ENCODE measurements at places on chromosomes 6 and 20.

DNA sequence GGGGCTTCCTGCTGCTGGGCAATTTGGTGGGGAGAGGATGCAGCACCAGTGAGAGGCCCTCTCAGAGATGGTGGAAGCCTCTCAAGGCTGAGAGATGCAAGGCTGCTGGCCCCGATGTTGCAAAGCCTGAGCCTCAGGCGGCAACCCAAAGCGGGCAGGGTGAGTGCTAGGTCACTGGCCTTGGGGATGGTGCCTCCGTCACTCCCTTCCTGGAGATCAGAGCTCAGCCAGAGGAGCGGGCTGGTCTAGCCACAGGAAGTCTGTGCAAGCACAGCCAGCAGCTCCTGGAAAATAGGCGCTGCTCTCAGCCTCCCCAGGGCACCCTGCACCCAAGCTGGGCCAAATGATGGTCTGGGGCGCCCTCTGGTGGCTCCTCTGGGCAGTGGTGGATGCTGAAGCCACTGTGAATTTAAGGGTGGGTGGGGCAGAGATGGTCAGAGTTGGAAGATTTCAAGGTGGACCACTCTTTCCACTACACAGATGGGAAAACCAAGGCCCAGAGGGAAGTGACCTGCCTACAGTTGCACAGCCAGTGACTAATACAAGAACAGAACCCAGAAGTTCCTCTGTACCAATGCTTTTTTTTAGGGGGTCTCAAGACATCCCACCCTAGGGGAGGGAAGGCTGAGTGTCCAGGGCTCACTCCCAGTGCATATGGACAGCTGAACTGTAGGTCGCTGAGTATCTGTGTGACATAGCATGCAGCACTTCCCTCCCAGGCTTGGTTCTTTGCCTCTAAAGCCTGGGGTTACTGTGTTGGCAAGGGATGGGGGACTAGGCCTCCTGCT, 20.8 kb downstream of the C20orf203 start:
- peak; percentile 86 for DNase-seq

GRCh38 chr20:3447321-3447720, 23.5 kb upstream of the ATRN start:
- DNase-seq = no peak

- DNase-seq = no peak
Observed at GRCh38 chr6:150745896-150746295, 119.6 kb upstream of the MTHFD1L start.

DNA sequence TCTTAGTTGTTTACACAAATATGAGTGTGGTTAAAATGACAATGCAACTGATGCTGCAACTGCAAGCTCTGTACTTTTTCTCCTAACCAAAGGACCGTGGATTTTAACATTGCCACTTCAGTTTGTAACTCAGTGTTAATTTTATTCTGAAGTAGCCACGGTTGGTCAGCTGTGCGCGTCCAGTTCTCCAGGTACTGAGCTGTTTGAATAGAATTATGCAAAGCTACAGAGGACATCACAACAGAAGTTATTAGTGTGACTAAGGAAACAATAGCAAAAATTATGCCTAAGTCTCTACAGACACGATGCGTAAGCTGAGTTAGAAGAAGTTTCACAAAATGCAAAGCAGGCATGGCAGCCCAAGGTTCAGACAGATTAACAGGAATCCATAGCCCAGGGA, 4.4 kb upstream of the ABHD12 start:
- no peak for DNase-seq

DNA sequence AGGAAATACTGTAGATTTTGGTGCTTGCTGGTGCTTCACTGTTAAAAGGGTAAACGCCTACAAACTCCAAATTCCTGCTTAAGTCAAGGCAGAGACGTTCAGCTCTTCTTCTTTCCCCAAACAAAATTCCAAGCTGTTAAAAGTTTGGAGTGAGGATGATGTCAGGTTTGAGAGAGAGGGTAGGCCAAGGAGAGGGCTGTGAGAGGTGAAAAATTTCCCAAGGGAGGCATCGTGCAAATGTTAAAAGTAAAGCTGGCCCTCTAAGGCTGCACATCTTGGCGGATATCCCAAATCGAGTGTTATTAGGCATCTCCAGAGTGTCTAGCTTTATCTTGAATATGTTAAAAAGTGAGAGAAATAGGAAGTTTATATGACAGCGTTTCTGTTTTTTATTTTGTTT, 651.8 kb downstream of the QKI start:
- DNase-seq = no peak

DNA sequence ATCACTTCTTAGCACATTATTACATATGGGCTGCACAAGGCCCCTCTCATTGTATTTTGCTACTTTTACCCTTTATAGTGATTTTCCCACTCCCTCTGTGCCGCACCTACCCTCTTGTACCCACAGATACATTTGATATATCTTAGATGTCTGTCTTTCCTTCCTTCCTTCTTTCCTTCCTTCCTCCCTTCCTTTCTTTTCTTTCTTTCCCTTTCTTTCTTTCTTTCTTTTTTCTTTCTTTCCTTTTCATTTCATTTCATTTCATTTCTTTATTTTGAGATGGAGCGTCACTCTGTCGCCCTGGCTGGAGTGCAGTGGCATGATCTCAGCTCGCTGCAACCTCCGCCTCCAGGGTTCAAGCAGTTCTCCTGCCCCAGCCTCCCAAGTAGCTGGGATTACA, 12.2 kb downstream of the POLH start:
- DNase-seq = no peak

Measured in NCI-H2227 treated with DMSO at 0.1 percent for 48 hours (cell line).